ENCODE measurements at places on chromosomes 7 and 10.

DNA sequence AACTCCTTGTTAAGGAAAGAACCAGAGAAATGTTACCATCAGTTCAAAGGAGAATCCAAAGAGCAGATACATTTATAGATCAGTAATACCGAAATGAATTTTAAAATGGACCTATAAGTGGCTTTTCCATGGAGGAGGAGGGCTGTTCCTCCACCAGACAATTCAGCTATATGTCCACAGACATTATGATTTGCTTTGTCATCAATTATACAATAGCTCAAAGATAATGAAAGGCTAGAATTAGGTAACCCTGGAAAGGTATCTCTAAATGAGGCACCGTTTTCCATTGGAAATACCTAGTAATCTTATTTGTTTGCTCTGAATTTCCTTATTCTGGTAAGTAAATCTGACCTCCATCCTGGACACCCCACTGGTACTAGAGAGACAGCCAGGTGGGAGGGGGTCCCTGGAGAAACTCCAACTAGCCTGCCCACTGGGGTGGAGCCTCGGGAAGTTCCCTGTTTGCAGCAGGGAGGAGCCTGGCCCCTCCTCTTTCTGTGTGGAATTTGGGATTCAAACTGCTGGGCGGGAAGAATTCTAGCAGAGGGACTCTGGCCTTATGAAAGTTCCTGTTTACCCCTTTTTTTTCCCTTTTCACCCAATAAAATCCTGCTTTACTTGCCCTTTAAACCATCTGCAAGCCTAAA, 218.0 kb downstream of the PHF14 start:
- no peak for DNase-seq

- DNase-seq, result no peak
These were observed 41.0 kb downstream of the WAPL start for GRCh38 chr10:86480571-86480970.

DNA sequence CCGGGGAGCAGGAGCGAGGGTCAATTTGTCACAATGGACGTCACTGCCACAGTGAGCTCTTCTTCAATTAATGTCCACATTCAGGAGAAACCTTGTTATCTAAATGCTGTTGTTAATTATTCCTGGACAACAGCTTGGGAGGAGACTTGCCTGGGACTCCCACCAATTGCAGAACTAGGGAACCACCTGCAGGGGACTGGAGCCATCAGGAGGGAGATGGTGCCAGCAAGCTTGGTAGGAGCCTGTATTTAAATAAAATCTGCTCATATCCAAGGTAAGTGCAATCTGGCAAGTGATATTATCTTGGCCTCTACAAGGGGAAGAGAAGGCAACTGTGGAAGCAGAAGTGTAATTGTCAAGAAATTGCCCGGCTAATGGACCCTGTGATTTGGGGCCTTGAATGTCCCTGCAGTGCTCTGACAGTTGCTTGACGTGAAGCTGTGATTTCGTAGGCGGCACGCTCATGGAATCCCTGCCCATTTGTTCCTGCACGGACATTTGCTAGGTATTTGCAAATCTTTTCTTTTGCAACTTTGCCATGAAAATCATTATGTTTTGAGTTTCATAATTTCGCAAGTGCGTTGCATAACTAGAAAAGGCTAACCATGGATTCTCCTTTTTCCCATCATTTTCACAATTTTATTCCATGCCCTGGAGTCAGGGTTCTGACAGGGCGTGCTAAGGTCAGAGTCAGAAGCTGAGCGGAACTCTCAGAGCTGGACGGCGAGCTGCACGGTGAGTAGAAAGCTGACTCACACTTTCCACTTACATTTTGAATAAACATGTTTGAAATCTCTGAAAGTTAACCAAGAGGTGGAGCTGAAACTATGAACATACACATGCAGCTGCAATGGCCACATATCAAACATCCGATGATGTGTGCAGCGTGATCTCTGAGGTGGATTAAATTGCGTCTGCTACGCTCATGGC, 84.9 kb upstream of the TCERG1L start:
- DNase-seq, result no peak

DNA sequence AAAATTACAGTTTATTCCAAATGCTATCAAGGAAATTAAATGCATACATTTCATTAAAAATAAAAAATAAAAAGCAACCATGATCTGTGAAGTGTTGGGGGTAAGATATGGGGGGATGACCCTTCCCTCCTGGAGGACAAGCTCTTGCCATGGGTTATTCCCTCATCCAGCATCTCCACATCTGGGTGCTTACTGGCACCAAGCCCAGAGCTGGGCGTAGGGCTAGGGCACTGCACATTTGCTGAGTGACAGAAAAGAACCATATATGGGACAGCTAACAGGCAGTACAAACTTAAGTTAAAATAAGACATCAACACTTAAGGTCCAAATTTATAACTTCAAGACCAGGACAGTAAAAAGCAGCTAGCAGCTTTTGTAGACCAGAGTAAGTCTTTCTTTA, 10.2 kb downstream of the CCDC6 start:
- no peak for DNase-seq

DNA sequence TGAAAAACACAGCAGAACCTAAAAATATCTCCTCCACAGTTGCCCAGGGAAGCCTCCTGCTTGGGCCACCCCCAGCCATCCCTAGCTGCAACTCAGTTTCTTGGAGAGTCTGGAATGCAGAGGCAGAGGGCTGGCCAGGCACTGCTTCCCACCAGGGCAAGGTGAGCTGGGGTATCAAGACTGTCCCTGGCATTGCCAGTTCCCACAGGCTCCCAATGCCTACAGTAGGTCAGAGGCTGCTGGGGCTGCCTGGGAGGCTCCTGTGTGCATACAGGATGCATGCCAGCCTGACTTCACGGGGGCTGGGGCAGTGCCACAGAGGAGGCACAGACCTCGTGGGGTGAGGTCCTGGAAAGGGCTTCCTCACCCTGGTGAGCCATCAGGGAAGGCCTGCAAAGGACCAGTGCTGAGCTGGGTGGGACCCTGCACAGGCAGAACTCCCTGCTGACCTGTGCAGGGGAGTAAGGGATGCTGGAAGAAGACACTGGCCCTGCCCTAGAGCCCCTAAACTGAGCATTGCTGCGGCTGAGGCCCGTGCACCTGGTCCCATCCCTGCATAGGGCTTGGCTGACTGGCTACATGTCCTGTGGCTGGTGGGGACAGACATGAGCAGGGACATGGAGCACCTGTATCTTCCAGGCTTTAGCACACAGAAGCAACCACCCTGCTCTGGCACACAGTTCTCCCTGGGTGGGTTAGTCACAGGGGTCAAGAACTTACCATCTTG, 121.9 kb upstream of the RET start:
- no peak for DNase-seq

DNA sequence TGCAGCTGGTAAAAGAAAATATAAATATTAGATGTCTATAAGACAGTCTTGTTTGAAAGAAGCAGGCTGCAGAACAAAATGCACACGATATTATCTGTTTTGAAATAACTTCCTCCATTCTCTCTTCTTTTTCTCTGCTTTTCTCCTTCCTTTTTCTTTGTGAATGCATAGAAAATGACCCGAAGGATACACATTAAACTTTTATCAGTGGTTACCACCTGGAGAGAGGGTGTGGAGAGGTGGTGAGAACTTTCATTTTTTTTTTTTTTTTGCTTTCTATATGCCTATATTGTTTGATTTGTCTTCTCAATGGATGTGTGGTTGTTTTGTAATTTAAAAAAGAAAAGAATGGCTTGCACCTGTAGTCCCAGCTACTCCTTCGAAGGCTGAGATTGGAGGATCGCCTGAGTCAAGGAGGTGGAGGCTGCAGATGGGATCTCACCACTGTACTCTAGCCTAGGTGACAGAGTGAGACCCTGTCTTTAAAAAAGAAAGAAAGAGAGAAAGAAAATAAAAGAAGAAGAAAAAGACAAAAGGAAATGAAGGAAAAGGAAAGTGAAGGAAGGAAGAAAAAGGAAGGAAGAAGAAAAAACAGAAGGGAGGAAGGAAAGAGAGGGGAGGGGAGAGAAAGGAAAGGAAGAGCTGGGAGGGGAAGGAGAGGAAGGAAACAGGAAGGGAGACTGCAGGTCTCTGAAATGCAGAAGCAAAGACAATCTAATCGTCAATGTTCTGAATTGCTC, 64.4 kb downstream of the SAMD9 start:
- no peak for DNase-seq

- no peak for DNase-seq
These were observed 47.8 kb upstream of the NEBL start for GRCh38 chr10:20944789-20945502.

- DNase-seq, result no peak
These were observed at the start of gene CRTAC1 for GRCh38 chr10:98030093-98030821. TSS of gene CRTAC1 (minus strand) at chr10:98030621. CDS start at chr10:98030472, 149 bp downstream.

DNA sequence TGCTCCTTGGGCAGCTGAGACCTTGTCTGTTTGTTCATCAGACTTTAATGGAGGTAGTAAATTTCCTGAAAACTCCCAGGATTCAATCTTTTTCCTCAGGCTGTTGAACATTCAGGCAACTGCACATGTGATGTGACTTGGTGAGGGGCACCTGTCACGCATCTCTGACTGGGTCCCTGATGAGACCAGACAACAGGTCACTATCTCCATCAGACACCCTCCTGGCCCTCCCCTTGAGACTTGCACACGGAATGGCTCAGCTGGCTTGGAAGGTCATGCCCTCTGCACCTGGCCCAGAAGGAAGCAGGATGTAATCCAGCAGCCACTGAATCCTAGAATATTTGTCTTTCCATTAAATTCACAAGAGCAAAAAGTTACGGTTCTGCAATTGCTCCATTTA, 15.9 kb downstream of the AQP1 start:
- no peak for DNase-seq

- DNase-seq, result no peak
These were observed 246.1 kb downstream of the TNS3 start for GRCh38 chr7:47335557-47336471.

DNA sequence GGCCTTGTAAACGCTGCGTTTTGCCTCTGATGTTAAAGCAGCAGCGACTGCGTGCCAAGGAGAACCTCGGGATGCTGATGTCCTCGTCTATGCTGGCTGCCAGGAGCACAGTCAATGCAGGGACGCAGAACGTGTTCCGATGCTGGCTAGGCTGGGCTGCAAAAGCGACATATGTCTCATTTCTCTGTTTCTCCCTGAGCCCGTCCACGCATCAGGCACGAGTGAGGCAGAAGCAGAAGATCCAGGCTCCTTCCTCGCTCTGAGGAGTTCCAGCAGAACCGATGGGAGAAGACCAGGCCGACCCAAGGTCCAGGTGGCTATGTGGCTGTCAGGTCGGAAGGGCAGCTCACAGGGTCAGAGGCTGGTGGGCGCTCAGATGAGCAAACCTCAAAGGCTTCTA, 3.7 kb upstream of the FOXL3 start:
- no peak for DNase-seq

GRCh38 chr7:140005754-140006503, 56.8 kb downstream of the PARP12 start:
- DNase-seq, result no peak

DNA sequence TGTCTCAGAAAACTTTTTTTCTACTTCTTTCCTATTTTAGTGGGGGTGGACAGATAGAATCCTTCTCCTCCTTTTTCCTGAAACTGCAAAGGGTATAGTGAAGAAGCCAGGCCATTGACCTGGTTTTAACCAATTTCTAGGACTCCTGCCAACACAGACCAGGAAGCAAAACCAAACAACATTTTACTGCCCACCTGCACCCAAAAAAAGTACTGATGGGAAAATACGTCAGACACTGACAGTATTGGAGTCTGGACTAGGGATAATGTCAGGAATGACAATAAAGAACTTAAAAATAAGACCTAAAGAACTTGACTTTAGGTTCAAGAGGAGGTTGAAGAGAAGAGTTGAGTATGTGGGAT, 5.0 kb upstream of the STEAP4 start:
- DNase-seq, result no peak

DNA sequence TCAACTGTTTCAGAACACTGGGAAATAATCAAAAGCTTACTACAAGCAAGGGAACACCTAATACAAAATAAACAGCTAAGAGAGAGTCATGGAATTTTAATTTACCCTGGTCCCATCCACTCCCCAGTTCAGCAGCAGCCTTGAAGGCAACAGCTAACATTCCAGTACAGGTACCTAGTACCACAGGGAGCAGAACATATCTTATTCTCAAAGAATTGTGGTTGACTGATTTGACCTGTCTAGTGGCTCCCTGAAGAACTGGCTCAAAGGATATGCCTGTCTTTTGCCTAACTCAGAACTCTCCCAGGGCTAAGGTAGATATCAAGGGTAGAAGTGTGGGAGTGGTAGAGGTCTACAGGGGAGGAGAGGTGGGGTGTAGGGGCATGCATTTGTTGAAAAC, 32.3 kb downstream of the SMURF1 start:
- no peak for DNase-seq
